Dorsolateral prefrontal cortex (tissue), 122 donors: ENCODE measurements at places on chromosomes 2 and 18.

DNA sequence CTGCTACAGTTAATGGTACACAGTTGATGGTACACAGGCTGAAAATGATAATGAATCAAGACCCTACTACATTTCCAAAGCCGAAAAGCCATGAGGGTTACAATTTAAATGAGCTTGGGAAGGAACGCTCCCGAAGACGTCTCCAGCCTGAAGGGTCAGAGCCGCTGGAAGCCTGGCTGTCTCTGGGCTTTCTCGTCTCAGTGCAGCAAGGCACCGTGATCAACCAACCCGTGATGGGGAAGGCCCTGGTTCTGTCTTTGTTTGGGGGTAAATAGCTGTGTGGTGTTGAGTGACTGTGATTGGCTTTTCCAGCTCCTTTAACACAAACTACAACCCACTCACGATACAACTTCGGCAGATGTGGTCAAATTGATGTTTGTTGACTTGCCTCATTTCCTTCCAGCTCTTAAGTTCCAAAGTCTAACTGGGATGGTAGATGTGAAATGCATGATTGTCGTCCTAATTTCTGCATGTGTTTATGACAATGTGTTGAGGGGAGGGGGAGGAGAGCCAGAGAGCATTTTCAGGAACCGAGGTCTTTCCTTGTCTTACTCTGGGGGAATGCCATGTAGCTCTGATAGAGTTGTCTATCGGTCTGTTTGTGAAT lies 59.9 kb upstream of the EML6 start:
- DNase-seq: no peak

DNA sequence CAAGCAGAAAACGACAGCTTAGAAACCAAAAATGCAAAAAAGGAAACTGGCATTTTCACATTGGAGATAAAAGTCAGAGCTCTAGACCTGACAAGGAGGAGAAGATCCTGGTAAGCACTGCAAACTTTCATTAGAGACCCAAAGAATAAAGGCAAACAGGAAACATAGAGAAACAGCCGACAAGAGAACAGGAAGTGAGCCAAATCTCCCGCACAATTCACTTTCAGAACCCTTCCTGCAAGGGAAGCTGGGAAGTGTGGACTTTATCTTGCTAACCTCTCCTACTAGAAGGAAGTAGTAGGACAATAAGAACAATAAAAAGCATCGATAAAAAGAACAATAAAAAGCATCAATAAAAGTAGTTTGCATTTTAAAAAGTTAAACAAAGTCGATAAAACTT lies 417.8 kb upstream of the SPHKAP start:
- DNase-seq: no peak

GRCh38 chr2:212489719-212490346 lies 48.8 kb downstream of the ERBB4 start:
- DNase-seq: no peak

DNA sequence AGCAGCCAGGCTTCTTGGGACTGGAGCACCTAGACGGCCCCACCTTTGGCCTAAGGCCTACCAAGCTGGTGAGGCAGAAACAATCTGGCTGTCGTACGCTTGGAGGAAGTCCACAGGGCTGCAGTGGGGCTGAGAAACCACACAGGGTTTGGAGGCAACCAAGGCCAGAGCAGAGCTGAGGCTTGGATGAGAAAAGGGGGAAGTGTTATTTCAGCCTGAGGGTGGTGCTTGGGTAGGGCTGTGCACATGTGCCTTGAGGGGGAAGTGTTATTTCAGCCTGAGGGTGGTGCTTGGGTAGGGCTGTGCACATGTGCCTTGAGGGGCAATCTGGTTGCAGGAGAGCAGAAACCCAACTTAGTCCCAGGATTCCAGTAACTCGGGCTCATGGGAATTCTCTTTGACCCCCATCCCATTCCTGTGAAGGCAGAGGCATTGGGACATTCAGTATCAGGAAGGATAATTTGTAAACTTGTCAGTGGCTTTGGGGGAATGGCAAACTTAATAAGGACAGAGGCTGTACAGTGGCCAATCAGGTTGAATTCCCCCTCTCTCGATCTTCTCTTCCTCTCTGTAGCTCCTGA lies 971 bp upstream of the FBXO41 start:
- no peak for DNase-seq

DNA sequence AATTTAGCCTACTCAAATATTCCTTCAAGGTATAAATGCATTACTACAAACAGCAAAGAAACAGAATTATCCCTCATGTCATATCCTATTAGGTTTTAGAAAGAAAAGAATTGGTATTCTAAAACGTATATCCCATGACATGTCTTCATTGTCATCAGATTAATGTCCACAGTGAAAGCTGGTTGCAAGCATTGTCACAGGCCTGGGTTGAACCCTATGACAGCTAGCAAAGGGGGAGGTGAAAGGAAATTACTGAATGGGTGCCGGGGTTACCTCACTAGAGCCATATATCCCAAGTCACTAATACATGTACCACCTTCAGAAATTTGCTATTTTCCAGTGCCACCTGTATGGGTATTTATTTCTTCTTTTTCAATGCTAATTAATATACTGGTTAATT lies 1630.5 kb upstream of the NXPH2 start:
- no peak for DNase-seq

DNA sequence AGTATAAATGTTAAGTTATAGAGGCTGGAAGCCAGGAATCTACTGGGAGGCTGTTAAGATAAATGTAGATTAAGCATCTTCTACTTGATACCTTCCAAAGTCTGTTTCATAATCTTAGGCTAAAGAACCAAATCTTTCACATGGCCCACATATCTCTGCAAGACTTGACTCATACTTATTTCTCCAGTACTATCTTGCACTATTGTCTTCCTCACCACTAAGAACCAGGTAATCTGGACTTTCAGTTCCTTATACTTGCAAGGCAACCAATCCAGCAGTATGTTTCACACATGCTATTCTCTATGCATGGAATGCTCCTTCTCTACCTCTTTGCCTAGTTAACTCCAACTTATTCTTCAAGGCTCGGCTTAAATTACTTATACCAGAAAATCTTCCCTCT lies 62.2 kb downstream of the RBMS1 start:
- DNase-seq: no peak

DNA sequence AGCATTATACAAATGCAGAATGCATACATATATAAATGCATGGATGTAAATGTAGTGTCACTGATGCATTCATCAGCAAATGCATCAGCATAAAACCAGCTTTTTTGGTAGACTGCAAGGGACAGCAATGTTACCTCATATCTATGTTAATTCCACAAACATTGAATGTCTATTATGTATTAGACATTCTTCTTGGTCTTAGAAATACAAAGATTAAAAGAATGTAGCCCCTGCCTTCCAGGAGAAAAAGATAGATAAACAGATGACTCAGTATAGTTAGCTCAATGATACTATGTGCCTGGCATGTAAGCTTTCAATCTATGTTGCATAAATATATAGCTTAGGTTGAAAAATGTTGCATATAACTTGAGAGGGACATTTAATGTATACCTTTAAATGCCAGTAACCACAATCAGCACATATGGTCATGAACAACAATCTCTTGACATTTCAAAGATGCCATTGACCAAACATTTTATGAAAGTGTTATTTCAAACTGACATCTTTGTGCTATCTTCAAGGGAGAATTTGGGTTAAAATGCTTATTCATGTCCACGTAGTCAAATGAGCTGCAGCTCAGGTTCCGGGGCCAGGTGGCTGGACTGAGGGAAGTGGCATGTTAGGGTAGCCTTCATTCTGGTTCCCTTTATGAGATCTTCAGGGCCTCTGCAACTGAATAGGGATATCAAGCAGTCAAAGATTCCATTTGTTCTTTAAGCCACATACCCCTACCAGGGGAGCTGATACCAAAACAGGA lies 45.2 kb upstream of the GCG start:
- no peak for DNase-seq
